ENCODE measurements at places on chromosomes 4 and X.

- DNase-seq, result no peak
Measured at GRCh38 chr4:185033950-185034349, 15.7 kb downstream of the HELT start.

- no peak for DNase-seq
Measured at GRCh38 chr4:76752861-76753501, 145.0 kb downstream of the SOWAHB start.

DNA sequence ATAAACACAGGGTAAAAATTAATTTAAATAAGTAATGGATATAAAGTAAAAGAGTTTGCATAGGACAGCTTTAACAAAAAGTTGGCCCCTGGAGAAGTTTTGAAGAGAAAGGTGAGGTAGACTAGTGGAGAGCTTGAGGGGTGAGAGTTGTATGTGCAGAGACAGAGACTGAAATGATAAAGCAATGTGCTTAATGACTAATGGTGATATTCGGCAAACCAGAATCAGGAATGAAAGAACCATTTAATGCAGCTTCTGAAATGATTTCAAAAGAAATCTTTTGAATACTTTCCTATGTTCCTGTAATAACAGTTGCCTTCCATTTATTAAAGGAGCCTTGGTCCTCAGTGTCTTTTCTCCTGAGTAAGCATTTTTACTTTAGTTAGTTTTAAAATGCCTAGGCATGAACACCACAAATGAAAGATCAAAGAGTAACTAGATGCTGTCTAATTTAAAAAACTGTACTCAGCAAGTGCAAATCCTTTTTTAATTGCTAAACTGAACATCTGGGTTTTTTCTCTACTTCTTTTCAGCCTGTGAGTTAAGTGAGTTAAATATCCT, 28.5 kb downstream of the CAMK2D start:
- DNase-seq, result no peak

GRCh38 chr4:173761938-173762337, 231.9 kb upstream of the HAND2 start:
- no peak for DNase-seq

DNA sequence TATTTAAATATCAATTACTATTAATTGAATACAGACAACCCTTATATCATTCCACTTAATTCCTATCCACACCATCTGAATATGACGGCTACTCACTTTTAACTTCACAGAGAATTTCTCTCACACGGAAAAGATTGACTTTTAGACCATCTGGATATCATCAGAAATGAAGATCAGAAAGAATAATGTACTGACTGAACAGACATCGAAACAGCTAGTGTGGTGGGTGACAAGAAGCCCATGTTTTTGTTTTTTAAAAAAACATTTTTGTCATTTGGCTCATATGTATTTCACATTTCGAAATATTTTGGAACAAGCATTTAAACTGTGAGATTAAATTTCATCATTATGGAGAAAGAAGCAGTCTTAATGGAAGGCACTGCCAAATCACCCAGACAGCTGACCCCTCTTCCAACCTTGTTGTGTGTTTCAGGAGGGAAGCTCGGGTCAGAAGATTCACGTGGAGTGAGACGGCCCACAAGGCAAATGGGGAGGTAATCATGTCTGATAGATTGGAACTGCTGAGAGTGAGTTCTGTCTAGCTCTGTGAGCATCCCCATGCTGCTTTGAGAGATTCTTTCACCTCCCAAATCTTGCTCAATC, 204.2 kb upstream of the RASGEF1B start:
- DNase-seq, result no peak

- no peak for DNase-seq
Measured at GRCh38 chrX:2635342-2635741, 55.8 kb upstream of the CD99 start.

Data from stimulated activated CD4-positive, alpha-beta T cell treated with anti-CD3 and anti-CD28 coated beads, Interleukin-4, amount 100 ng/mL, for 4 hours (primary cell).